ENCODE measurements at places on chromosomes 7 and 10. TPM values are rescaled to one million over a fixed set of nuclear protein-coding genes. Genes with fewer than 3 reads are reported as not detected.

- no peak overlapping the region for H3K27ac ChIP-seq
- H3K36me3 ChIP-seq = peaks cover 18% of the 10 kb centered on the region
- no peaks in the 10 kb centered on the region for H3K27me3 ChIP-seq
- no peak for DNase-seq
- no peak overlapping the region for H3K4me3 ChIP-seq
Measured at GRCh38 chr10:15265558-15265957, 97.1 kb upstream of the NMT2 start.

DNA sequence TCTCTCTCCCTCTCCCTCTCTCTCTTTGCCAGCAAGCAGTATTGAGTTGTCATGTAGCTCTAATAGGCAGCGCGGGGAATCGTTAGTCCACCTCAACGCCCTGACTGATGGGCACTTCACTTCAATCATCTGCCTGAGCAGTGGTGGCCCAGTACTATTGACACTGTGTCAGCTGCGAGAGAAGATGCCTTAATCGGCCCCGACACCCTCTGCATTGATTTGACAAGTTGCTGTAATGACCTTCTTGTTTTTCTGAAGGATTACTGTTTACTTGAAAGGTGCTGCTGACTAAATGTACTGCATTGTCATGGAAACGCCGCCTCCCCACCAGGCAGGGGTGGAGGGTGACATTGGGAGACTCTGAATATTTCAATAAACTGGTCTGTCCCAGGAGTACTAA, 913.8 kb downstream of the KCNMA1 start:
- H3K27me3 ChIP-seq = peaks cover 12% of the 10 kb centered on the region
- H3K4me1 ChIP-seq = peaks cover under 1% of the 10 kb centered on the region
- H3K27ac ChIP-seq = no peak overlapping the region
- no peaks in the 10 kb centered on the region for H3K36me3 ChIP-seq
- no peak overlapping the region for H3K4me3 ChIP-seq

- H3K4me3 ChIP-seq = no peak overlapping the region
- H3K27ac ChIP-seq = no peak overlapping the region
- no peak for DNase-seq
- no peaks in the 10 kb centered on the region for H3K36me3 ChIP-seq
- peaks cover 12% of the 10 kb centered on the region for H3K27me3 ChIP-seq
Measured at GRCh38 chr10:33506838-33507661, 172.6 kb upstream of the NRP1 start.

GRCh38 chr10:73054286-73054685, 42.4 kb downstream of the P4HA1 start:
- no peaks in the 10 kb centered on the region for H3K27me3 ChIP-seq
- peak overlapping the region; percentile 47 for H3K27ac ChIP-seq
- peaks cover 34% of the 10 kb centered on the region for H3K36me3 ChIP-seq
- no peak for DNase-seq

DNA sequence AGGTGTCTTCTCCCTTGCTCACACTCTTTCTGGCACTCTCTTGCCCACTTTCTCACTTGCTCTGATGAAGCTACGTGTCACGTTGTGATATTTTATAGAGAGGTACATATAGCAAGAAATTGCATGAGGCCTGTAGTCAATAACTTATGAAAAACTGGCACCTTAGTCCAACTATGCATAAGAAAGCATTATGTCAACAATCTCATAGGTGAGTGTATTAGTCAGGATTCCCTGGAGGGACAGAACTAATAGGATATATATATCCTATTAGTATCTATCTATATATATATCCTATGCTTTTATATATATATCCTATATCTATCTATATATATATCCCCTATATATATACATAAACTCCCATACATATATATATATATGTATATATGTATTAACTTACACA, 18.8 kb upstream of the MDFIC start:
- H3K27me3 ChIP-seq = no peaks in the 10 kb centered on the region
- H3K36me3 ChIP-seq = no peaks in the 10 kb centered on the region
- no peaks in the 10 kb centered on the region for H3K4me1 ChIP-seq
- H3K27ac ChIP-seq = no peak overlapping the region

DNA sequence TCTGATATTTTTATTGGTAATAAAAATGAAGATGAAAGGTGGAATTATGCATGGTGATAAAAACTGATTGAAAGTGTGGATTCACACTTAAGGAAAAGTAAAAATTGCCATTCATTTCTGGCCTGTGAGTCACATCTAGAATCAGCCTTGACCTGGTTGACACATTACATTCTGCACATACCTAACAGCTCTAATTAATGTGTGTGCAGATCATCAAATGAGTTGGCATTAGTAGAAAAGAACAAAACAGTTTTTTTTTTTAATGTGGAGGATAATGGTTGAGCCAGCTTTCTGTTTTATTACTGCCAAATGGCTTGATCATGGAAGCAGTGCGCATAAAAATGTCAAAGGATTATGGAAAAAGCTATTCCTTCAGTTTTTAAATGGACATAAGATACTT, 142.6 kb upstream of the TMEM196 start:
- no peak overlapping the region for H3K27ac ChIP-seq
- DNase-seq = no peak
- H3K4me3 ChIP-seq = no peak overlapping the region
- no peaks in the 10 kb centered on the region for H3K27me3 ChIP-seq

DNA sequence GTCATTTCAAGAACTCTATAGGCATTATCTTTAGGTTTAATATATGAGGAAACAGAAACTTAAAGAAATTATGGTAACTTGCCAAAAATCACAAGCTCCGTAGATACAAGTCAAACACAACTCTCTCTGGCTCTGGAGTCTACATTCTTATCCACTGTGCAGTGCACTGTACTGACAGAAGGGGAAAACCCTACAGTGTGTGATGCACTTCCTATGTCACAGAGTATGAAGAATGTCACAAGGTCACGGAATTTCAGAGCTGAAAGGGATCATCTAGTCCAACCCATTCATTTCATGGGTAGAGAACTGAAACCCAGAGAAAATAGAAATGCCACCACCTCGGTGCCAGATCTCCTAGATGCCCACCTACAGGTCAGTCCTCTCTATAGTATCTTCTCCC, 86.1 kb downstream of the LRRTM3 start:
- H3K36me3 ChIP-seq = no peaks in the 10 kb centered on the region
- H3K27me3 ChIP-seq = no peaks in the 10 kb centered on the region
- no peak overlapping the region for H3K4me3 ChIP-seq
- peaks cover 2% of the 10 kb centered on the region for H3K4me1 ChIP-seq
- DNase-seq = no peak

Gene PTPRN2
- total RNA-seq = 0.50 TPM

Gene CLDN3
- total RNA-seq = not detected

- peaks cover 42% of the 10 kb centered on the region for H3K27me3 ChIP-seq
- H3K4me3 ChIP-seq = no peak overlapping the region
Measured at GRCh38 chr7:107816011-107816566, 13.1 kb upstream of the SLC26A3 start.
